ENCODE measurements at places on chromosomes 2 and 18. TPM values are rescaled to one million over a fixed set of nuclear protein-coding genes. Genes with fewer than 3 reads are reported as not detected.

SCYGR7 gene
- polyA plus RNA-seq = not detected

DPP10 gene
- not detected for polyA plus RNA-seq

PLB1 gene
- polyA plus RNA-seq = 0.16 TPM

FBXO48 gene
- polyA plus RNA-seq = 0.79 TPM

SULT1C4 gene
- polyA plus RNA-seq = not detected

APCDD1 gene
- not detected for polyA plus RNA-seq

RPRM gene
- not detected for polyA plus RNA-seq

STEAP3 gene
- polyA plus RNA-seq = 0.41 TPM

CPLX4 gene
- not detected for polyA plus RNA-seq

FKBP1B gene
- polyA plus RNA-seq = 5.3 TPM

UGT1A8 gene
- polyA plus RNA-seq = not detected

NDUFV2 gene
- polyA plus RNA-seq = 187 TPM

TUBB8B gene
- not detected for polyA plus RNA-seq

RSAD2 gene
- 7.6 TPM for polyA plus RNA-seq

GALNT3 gene
- polyA plus RNA-seq = 2.2 TPM

SLC14A1 gene
- polyA plus RNA-seq = 3.8 TPM

ZNF396 gene
- 0.87 TPM for polyA plus RNA-seq

TLX2 gene
- not detected for polyA plus RNA-seq

ALLC gene
- polyA plus RNA-seq = not detected

NPHP1 gene
- polyA plus RNA-seq = 1.0 TPM

ANKRD30BL gene
- polyA plus RNA-seq = not detected

TMEM37 gene
- polyA plus RNA-seq = not detected

CKAP2L gene
- polyA plus RNA-seq = not detected

EVA1A gene
- polyA plus RNA-seq = not detected

TXNDC2 gene
- polyA plus RNA-seq = not detected

PRKAG3 gene
- polyA plus RNA-seq = not detected

UGT1A9 gene
- not detected for polyA plus RNA-seq

GULP1 gene
- not detected for polyA plus RNA-seq

NTSR2 gene
- not detected for polyA plus RNA-seq

HOXD13 gene
- not detected for polyA plus RNA-seq

SH3RF3 gene
- 0.24 TPM for polyA plus RNA-seq

PLEK gene
- 135 TPM for polyA plus RNA-seq

CD8A gene
- polyA plus RNA-seq = 924 TPM

OR6B2 gene
- not detected for polyA plus RNA-seq

C2orf81 gene
- polyA plus RNA-seq = 2.6 TPM

EFEMP1 gene
- not detected for polyA plus RNA-seq

SH2D6 gene
- not detected for polyA plus RNA-seq

SLC35F6 gene
- 6.7 TPM for polyA plus RNA-seq

DAW1 gene
- not detected for polyA plus RNA-seq

IL36B gene
- not detected for polyA plus RNA-seq

ELOA2 gene
- polyA plus RNA-seq = not detected

DUSP19 gene
- polyA plus RNA-seq = 0.76 TPM

BMP10 gene
- polyA plus RNA-seq = not detected

TBR1 gene
- not detected for polyA plus RNA-seq

SCN3A gene
- polyA plus RNA-seq = not detected

KCTD1 gene
- polyA plus RNA-seq = 0.22 TPM

GPR45 gene
- not detected for polyA plus RNA-seq

C2orf78 gene
- not detected for polyA plus RNA-seq

DPP4 gene
- 71.7 TPM for polyA plus RNA-seq

GKN1 gene
- not detected for polyA plus RNA-seq

SPATS2L gene
- 11.3 TPM for polyA plus RNA-seq

LAMA3 gene
- 0.47 TPM for polyA plus RNA-seq

RDH14 gene
- 44.3 TPM for polyA plus RNA-seq

PARD6G gene
- polyA plus RNA-seq = 0.32 TPM

ASB18 gene
- not detected for polyA plus RNA-seq

GAL3ST2 gene
- polyA plus RNA-seq = not detected

ASB3 gene
- 18.0 TPM for polyA plus RNA-seq
